Activated CD4-positive, alpha-beta T cell treated with anti-CD3 and anti-CD28 coated beads for 36 hours (primary cell): ENCODE measurements at places on chromosomes 16 and 17. TPM values are rescaled to one million over a fixed set of nuclear protein-coding genes. Genes with fewer than 3 reads are reported as not detected.
A peak's percentile ranks its signal among the peaks of the same experiment; 100 is the strongest.

IRX5 gene
- total RNA-seq = not detected

PLLP gene
- total RNA-seq = 0.30 TPM

TBC1D3E gene
- not detected for total RNA-seq

DNA sequence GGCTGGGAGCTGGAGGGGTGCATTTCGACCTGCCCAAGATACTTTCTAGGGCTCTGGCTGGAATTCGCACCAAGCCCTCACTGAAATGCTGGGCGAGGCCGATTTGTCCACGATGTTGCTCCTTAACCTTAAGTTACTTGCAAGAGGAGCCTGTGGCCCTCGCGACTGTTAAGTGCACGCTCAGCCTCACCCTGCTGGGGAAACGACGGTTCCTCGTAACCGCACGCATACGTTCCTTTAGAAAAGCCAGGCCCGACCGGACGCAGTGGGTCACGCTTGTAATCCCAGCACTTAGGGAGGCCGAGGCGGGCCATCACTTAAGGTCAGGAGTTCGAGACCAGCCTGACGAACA is 607 bp upstream of the NCOR1 start:
- H3K4me1 ChIP-seq = peaks cover 42% of the 10 kb centered on the region
- peaks cover 5% of the 10 kb centered on the region for H3K36me3 ChIP-seq
- peak overlapping the region; percentile 93 for H3K4me3 ChIP-seq
- no peak for DNase-seq
- H3K27ac ChIP-seq = peak overlapping the region; percentile 81

DNA sequence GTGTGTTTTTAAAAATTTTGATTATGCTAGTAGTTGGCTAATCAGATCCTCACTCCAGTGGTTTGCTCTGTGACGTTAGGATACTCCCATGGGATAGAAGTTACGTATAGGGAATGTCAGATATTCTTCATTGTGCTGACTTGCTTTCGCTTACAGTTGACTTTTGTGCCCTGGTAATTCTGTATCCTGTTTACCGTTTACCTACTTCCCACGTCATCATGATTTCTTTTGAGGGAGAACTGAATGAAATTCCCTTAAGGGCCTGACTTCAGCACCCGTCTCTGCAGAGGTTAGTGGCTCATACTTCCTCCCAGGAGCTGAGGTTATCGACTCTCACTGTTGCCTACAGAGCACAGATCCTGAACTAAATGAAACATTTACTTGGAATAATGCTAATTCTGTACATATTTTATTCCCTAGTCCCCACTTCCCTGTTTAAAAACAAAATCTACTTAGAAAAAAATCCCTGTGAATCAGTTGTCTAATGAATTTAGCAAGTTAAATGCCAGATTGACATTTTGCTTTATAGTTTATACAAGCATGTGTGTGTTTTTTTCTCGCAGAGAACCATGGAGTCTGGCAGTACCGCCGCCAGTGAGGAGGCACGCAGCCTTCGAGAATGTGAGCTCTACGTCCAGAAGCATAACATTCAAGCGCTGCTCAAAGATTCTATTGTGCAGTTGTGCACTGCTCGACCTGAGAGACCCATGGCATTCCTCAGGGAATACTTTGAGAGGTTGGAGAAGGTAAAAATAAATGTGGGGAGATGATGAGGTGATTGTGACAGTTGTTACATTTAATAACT is 2.8 kb downstream of the PRKAR1A start:
- H3K4me3 ChIP-seq = peak overlapping the region; percentile 92
- peaks cover 54% of the 10 kb centered on the region for H3K4me1 ChIP-seq
- no peak for DNase-seq
- no peak overlapping the region for H3K27ac ChIP-seq

DNA sequence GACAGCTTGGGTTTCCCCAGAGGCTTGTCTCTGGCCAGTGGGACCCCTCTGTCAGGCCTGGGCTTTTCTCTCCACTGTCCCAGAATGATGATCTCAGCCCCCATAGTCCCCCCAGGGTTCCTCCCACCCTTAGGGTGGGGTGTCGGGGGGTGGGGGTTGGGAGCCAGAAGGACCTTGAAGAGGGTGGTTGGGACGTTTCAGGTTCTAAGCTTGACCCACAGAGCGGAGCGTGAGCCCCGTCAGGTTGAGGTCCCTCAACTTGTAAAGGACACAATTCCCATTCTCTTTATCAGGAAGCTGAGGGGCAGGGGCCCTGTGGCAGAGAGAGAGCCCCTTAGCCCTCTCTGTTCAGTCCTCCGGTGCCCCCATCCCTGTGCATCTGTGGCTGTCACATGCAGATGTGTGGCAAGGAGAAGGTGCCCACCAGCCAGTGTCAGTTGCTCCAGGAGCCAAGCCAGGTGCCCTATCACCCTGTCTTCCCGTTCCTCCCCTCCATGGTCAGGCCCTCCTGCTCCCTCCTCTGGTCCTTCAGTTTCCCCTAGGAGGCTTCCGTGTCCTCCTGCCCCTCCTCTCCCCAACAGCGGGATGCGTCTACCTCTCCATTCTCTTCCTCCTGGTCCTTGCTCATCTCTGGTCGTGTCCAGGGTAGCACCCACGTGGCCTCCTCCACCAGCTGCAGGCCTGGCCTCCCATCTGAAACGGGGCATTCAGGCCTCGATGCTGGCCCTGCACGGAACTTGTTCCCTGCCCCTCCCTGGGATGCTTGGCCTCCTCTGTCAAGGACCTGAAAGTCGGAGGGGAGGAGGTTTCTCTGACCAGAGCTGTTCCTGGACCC is 1.5 kb upstream of the NTN3 start:
- no peak overlapping the region for H3K4me3 ChIP-seq
- no peak overlapping the region for H3K27ac ChIP-seq
- H3K36me3 ChIP-seq = no peaks in the 10 kb centered on the region
- H3K27me3 ChIP-seq = peaks cover 27% of the 10 kb centered on the region
- peaks cover 6% of the 10 kb centered on the region for H3K4me1 ChIP-seq

- peaks cover 68% of the 10 kb centered on the region for H3K36me3 ChIP-seq
- no peak overlapping the region for H3K4me3 ChIP-seq
- peak overlapping the region; percentile 44 for H3K27ac ChIP-seq
- H3K4me1 ChIP-seq = peaks cover 76% of the 10 kb centered on the region
- no peak for DNase-seq
These were observed 39.4 kb downstream of the XPO6 start for GRCh38 chr16:28172336-28172735.

DNA sequence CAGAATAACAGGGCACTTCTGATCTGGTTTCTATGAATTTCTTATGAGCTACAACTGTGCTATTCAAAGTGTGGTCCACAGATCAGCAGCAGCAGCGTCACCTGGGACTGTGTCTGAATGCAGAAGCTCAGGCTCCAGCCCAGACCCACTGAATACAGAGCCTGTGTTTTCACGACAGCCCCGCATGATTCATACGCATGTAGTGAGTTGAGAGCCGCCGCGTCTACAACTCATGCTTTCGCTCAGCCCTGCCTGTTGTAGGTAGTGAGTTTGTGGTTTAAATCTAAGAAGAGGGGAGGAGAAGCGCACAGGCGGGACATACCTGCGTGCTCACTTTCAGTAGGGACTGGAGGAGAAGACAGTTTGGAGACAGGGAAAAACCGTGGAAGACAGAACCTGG is 28.5 kb upstream of the ELAC2 start:
- H3K27ac ChIP-seq = no peak overlapping the region
- no peaks in the 10 kb centered on the region for H3K36me3 ChIP-seq
- no peak for DNase-seq

- peaks cover 49% of the 10 kb centered on the region for H3K27me3 ChIP-seq
- peak; percentile 6 for DNase-seq
- no peak overlapping the region for H3K4me3 ChIP-seq
- peaks cover 22% of the 10 kb centered on the region for H3K4me1 ChIP-seq
- H3K36me3 ChIP-seq = no peaks in the 10 kb centered on the region
- no peak overlapping the region for H3K27ac ChIP-seq
These were observed 4.9 kb downstream of the IRX3 start for GRCh38 chr16:54281535-54282201.

DNA sequence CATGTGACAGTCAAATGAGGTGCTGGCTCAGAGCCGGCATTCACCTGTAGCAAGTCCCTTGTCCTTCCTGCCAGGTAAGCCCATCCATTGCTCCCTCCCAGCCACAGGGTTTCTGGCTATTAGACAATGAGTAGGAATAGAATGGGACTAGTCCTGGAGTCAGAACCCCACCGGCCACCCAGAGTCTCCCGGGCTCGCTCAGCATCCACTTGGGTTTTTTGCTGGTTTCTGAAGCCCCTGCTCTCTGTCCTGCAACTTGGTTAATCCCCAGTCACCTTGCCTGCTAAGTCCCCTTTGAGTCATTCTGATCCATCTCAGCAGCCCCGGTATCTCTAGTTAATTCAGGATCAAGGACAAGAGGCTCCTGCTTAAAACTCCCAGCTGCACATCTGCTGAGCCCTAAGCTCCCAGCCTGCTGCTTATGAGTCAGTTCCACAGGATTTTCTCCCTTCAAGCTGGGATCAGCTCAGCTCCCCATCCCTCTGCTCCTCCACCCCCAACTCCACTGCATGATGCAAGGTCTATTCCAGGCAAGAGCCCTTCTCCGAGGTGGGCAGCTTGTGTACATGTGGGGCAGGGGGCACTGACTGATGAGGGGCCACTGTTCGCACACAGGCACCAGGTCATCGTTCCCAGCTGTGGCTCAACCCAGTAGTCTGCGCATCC is 19.9 kb upstream of the MRPS23 start:
- H3K4me3 ChIP-seq = no peak overlapping the region
- DNase-seq = no peak
- H3K36me3 ChIP-seq = no peaks in the 10 kb centered on the region
- no peak overlapping the region for H3K27ac ChIP-seq
- H3K4me1 ChIP-seq = peaks cover 17% of the 10 kb centered on the region

DNA sequence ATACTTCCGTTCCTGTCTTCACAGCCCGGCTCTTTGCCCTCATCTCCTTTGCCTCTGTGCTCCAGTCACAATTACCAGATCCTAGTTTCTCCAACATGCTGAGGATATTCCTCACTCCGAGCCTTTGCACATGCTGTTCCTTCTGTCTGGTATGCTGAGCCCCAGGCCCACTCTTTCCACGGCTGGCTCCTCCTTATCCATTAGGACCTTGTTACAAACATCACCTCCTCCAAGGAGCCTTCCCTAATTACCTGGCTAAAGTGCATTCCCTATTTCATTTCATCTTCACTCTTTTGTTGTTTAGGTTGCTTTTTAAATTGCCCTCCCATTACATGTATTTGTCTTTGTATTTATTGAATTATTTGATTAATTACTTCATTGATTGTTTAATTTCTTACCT is 14.9 kb upstream of the ADGRG1 start:
- peaks cover 58% of the 10 kb centered on the region for H3K4me1 ChIP-seq
- no peak for DNase-seq
- no peak overlapping the region for H3K4me3 ChIP-seq
- H3K27ac ChIP-seq = no peak overlapping the region
- H3K27me3 ChIP-seq = no peaks in the 10 kb centered on the region

DNA sequence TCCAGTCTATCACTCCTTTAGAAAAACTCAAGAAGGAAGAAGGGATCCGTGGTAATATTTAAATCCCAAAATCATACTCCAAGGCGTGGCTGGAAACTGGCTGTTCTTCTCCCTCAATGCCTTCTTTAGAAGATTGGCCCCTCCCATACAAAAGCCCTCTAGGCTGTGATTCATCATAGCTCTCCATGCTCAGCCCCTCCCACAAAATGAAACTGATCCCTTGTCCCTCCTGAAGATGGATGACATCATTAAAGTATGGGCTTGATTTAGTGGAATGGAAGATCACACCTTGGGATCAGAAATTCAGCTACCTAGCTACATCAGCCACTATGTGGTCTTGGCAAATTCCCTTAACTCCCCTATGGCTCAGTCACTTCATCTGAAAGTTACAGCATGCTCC is 4.1 kb downstream of the GRIN2A start:
- no peaks in the 10 kb centered on the region for H3K36me3 ChIP-seq
- no peak overlapping the region for H3K27ac ChIP-seq
- H3K27me3 ChIP-seq = peaks cover 38% of the 10 kb centered on the region
- peaks cover 9% of the 10 kb centered on the region for H3K4me1 ChIP-seq
- no peak for DNase-seq

DNA sequence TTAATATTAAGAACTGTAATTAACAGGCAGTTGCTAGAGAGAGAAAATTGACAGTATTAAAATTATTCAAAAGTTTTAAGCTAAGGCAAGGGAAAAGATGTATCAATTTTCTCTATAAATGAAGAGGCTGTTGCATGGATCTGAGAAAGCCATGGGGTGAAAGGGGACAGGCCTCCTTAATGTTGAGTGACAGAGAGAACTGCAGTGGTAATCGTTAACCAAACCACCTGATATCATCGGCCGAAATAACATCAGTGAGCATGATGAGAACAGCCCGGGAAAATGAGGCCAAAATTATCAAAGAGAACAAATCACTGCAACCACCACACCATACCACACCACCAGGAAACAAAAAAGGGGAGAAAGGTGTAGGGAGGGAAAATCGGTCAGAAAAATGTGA is 3.6 kb downstream of the ZNF423 start:
- DNase-seq = no peak
- peaks cover under 1% of the 10 kb centered on the region for H3K4me1 ChIP-seq
- peaks cover 32% of the 10 kb centered on the region for H3K27me3 ChIP-seq

DNA sequence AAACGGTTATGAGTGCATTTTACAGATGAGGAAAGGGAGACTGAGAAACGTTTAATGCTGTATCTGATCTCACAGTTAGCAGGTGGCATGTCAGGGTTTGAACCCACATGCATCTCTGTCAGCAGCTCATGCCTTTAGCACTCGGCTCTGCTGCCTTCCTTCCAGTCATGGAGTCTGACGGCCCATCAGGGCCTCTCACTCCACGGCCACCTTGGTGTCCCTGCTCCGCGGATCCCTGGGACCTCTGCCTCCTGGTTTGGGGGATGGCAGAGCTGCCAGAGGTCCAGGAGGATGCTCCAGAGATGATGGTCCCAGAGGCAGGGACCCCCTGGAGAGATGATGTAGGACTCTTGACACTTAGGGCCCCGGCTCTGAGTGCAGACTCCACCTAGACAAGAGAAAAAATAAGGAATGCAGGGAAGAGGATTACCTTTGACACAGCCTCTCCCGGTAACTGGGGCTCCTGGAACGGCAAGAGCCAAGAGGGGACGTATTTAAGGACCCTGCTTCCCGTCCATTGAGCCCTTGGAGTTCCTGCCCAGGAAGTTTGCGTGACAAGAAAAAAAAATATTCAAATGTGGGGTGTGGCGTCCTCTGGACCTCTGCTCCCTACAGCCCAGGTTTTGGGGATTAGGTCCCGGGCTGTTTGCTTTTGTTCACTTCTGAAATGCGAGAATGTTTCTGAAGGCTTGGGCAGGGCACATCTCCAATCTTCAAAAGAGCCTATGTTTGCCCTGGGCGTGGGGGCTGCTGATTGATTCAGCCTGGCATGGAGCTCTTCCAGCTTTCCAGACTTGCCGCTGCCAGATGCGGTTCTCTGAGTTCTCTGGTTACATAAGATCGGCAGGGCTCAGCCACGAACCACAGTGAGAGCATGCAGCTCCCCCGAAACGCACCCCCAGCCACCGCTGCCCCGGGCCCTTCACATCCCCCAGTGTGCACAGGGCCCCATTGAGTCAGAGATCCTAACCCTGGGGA is at the start of gene ALDH3A1:
Gene ALDH3A1 (minus strand): TSS at position 470 of the 978 bp plus-strand sequence. CDS start 3,169 bp downstream, outside the sequence.
- no peak within 1 kb of the TSS for H3K4me3 ChIP-seq
- no peaks in the 10 kb centered on the region for H3K27me3 ChIP-seq
- no peak within 1 kb of the TSS for H3K27ac ChIP-seq
- no peak for DNase-seq
- no peaks in the 10 kb centered on the region for H3K36me3 ChIP-seq
- peaks cover 11% of the 10 kb centered on the region for H3K4me1 ChIP-seq

GRCh38 chr16:67372664-67373063 is 20.6 kb downstream of the TPPP3 start:
- H3K27me3 ChIP-seq = peaks cover 7% of the 10 kb centered on the region
- H3K4me3 ChIP-seq = no peak overlapping the region
- H3K4me1 ChIP-seq = no peaks in the 10 kb centered on the region
- DNase-seq = no peak
- H3K36me3 ChIP-seq = no peaks in the 10 kb centered on the region
